ENCODE measurements at places on chromosomes 2 and 18.

- H3K4me1 ChIP-seq, result no peaks in the 10 kb centered on the region
- H3K27me3 ChIP-seq, result no peaks in the 10 kb centered on the region
- no peaks in the 10 kb centered on the region for H3K36me3 ChIP-seq
- no peak overlapping the region for H3K27ac ChIP-seq
- no peak overlapping the region for H3K4me3 ChIP-seq
Measured at GRCh38 chr2:215970425-215970824, 42.9 kb downstream of the MREG start.

GRCh38 chr2:49801898-49802450 lies 647.7 kb upstream of the FSHR start:
- no peak overlapping the region for H3K27ac ChIP-seq
- no peaks in the 10 kb centered on the region for H3K4me1 ChIP-seq
- DNase-seq, result no peak
- H3K36me3 ChIP-seq, result no peaks in the 10 kb centered on the region
- H3K27me3 ChIP-seq, result no peaks in the 10 kb centered on the region
- H3K4me3 ChIP-seq, result no peak overlapping the region

- no peak overlapping the region for H3K27ac ChIP-seq
- no peaks in the 10 kb centered on the region for H3K4me1 ChIP-seq
- peaks cover 23% of the 10 kb centered on the region for H3K36me3 ChIP-seq
- no peak for DNase-seq
- H3K27me3 ChIP-seq, result no peaks in the 10 kb centered on the region
Measured at GRCh38 chr18:42045346-42045745, 90.3 kb downstream of the PIK3C3 start.

DNA sequence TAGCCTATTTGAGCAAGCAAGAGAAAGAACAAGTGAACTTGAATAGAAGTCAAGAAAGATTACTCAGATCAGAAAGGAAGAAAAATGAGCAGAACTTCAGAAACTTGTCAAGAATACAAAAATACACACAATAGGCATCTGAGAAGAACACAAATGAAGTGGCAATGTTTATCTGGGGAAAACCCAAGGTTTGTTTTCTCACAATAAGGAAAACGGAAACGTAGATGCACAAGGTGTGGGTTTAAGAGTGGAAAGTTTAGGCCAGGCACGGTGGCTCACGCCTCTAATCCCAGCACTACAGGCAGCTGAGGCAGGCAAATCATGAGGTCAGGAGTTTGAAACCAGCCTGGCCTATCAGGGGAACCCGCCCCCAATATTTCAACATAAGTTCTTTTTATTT lies 159.5 kb upstream of the GYPC start:
- H3K27me3 ChIP-seq, result no peaks in the 10 kb centered on the region
- H3K27ac ChIP-seq, result no peak overlapping the region
- no peak for DNase-seq
- H3K36me3 ChIP-seq, result no peaks in the 10 kb centered on the region

Measured in ascending aorta (tissue), 2 donors.